GF-D8 (cell line): ENCODE measurements at places on chromosomes 6 and 20.

GRCh38 chr6:11779329-11780096, 910 bp upstream of the ADTRP start:
- DNase-seq: no peak

DNA sequence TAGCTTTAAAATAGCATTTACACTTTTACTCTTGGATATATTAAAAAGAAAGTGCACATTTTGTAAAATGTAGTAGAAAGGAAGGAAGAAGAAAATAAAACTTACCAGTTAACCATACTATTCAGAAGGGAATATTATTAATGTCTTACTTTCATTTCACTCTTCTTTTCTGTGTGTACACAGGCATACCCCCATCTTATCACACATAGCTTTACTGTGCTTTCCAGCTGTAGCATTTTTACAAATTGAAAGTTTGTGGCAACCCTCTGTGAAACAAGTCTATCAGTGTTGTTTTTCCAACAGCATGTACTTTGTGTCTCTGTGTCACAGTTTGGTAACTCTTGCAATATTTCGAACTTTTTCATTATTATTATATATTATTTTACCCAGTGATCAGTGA, 314.5 kb downstream of the UTRN start:
- no peak for DNase-seq

GRCh38 chr6:7886132-7886531, 24.5 kb downstream of the TXNDC5 start:
- no peak for DNase-seq

GRCh38 chr20:19813846-19814640, 56.0 kb downstream of the RIN2 start:
- DNase-seq: no peak

GRCh38 chr6:128806261-128806660, 76.7 kb upstream of the LAMA2 start:
- no peak for DNase-seq

DNA sequence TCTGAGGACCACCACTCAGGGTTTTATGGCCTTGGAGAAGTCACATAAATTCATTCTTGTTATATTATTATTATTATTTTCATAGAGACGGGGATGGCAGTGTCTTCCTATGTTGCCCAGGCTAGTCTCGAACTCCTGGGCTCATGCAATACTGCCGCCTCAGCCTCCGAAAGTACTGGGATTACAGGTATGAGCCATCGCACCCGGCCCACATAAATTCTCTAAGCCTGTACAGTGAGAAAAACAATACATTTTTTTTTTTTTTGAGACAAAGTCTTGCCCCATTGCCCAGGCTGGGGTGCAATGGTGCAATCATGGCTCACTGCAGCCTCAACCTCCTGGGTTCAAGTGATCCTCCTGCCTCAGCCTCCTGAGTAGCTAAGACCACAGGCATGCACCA, 753 bp upstream of the FASTKD5 start:
- DNase-seq: no peak

DNA sequence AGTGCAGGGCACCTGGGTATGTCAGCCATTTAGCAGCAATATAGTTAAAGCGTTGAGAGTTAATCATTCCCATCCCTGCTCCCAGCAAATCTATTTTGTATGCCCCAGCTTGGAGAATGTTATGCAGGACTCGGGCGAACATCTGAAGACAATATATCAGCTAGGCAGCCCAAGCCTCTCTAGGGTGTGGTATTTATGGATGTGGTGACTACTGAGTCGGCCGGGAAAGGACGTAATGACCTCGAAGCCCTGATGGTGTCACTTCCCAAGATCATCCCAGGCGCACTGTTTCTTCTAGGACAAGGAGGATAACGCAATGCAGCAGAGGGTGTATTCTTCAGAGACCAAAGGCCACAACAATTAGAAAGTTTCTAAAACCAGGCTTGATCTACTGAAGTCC, 63.6 kb upstream of the FAM184A start:
- DNase-seq: no peak

- DNase-seq: no peak
Measured at GRCh38 chr6:106629859-106630163, 433 bp downstream of the QRSL1 start.

GRCh38 chr6:104789770-104790190, 69.9 kb downstream of the HACE1 start:
- peak; percentile 49 for DNase-seq

DNA sequence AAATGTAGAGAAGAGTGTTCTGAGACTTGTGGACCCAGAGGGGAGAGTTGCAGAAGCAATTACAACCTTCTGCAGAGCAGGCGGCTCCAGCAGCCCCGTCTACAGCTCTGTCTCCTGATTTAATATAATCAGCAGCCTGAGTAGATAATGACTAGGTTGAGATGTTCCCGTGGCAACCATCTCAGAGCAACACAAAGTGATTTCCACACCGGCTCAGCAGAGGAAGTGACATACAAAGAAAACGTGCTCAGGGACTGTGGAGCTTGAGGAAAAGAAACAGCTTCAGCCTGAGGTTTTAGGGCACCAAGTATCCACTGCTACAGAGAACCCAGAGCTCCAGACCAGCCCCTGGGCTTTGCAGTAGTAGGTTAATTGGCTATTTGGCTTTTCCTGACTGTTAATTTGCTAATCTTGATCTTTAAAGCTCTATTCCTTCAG, 136.4 kb downstream of the MTFR2 start:
- DNase-seq: peak; percentile 56

DNA sequence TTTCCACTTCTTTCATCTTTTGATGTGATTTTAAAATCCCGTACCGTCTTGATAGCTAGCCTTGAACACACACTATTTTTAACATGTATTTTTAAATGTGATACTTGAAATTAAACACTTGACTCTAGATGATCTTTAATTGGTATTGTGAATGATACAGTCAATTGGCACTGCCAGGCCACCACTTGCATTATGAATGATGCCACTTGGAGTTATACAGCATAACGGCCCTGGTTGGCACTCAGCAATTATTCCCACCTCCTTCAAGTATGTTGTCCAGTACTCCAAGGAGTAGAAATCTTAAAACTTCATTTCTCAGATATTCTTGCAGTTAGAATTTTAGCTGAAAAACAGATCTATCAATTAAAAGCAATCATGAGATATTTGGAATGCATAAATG, 62.9 kb downstream of the TENT5A start:
- DNase-seq: no peak

GRCh38 chr20:40980828-40981310, 47.8 kb upstream of the TOP1 start:
- DNase-seq: no peak

DNA sequence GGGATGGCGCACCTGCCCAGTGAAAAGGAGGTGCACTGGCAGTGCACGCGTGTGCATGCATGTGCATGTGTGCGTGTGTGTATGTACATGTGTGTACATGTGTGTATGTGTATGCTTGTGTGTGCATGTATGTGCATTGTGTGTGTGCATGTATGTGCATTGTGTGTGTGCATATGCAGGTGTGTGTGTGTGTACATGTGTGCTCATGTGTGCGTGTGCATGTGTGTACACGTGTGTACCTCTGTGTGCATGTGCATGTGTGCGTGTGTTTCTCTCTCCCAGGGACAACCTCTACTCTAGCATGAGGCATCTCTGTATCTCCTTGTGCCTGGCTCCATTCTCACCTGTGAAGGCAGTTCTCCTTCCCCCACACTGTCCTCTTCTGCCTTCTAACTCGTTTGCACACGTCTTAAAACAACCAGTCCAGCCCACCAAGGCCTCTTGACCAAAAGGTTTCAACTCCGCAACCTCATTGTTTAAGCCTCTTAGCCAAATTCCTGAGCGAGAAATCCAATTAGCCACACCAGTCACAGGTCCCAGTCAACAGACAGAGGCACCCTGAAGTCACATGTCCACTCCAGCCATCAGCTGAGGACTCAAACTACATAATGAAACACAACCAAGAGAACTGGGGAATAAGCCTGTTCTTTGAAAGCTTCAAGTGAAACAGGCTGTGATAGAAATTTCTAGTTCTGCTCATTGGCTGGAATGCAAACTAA, 103.5 kb upstream of the PTPRT start:
- no peak for DNase-seq

DNA sequence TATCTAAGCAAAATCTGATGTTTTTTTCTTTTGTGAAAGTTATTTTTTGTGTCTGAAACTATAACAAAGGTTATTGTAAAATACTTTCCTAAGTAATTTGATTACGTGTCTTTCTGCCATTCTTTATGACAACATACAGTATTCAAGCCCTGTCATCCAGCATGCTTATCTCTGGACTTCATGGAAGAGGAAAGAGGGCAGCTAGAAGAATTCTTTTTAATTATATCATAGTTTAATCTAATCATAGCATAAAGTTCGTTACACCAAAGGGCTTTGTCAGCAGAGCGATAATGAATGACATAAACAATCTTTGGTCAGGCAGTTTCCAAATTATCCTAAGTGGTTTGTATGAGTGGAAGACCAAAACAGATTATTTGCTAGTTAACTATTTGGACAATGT, 3.5 kb downstream of the ENPP3 start:
- no peak for DNase-seq

GRCh38 chr6:451336-451735, 59.8 kb downstream of the IRF4 start:
- no peak for DNase-seq

DNA sequence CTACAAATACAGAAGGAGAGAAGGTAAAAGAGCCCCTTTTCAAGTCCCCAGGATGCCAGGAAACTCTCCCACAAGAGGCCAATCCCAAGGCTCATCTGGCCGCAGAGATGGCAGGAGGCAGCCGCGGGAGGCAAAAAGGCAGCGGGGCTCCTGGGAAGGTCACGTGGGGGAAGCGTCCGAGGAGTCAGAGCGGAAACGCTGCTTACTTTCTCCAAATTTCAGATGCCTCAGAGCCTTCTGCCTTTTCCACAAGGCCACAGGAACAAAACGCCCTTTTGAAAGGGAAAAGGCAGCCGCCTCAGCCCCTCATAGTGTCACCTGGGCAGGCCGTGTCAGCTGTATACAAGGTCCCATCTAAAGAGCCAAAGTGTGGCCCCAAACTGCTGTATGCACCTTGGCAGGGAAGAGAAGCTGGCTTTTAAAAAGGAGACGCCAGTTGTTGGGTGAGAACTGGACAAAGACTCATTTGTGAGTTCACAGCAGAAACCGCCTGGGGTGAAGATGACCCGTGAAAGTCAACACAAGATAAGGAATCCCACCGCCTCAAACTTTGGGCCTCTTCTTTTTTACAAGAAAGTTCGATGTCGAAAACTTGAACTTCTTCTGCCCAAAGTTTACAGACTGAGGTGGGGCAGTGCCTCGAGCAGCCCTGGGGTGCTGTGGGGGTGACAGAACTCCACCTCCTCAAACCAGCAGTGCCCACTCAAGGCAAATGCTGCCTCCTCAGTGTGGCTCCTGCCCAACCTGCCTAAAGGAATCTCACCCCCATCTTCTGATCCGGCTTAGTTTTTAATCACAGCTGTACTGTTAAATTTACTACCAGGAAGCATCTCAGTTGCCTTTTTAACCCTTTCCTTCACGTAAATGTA, 45.4 kb downstream of the EZR start:
- no peak for DNase-seq
